ENCODE measurements at places on chromosomes 16 and 17.
A peak's percentile ranks its signal among the peaks of the same experiment; 100 is the strongest.

DNA sequence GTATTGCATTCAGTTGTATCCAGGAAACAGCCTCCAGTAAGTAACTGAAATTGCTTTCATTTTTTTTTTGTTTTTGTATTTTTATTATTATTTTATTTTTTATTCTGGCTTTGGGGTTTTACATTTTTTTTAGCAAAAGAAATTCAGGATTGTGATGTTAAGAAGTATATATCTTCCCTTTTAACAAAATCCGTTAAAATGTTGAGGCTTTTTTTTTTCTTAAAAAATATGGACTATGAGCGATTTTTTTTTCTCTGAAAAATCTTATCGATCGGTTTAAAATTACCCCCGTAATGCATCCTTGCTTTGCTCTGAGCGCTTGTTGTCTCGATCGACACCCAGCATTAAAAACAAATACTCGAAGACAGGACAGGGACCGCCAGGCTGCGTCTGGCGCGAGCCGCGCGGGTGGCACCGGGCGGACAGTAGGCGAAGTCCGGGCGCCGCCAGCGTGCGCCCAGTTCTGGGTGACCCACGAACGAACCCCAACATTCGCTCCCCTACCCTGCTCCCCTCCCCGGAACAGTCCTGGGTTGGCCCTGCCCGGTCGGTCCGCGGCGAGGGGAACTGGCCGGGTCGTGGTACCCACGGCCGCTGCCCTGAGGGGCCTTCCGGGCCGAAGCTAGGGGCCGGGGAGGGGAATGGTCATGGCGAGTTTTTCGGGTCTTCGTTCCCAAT, 482 bp downstream of the BAHCC1 start:
- no peak for DNase-seq

DNA sequence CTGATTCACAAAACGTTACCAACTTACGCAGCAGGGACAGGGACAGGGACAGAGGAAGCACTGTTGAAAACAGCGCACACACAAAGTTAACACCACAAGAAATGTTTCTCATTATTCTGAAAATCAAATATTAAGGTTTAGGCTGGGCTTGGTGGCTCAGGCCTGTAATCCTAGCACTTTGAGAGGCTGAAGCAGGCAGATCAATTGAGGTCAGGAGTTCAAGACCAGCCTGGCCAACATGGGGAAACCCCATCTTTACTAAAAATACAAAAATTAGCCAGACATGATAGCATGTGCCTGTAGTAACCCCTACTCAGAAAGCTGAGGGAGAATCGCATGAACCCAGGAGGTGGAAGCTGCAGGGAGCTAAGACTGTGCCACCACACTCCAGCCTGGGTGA, 4.2 kb downstream of the CYTH1 start:
- DNase-seq: no peak

DNA sequence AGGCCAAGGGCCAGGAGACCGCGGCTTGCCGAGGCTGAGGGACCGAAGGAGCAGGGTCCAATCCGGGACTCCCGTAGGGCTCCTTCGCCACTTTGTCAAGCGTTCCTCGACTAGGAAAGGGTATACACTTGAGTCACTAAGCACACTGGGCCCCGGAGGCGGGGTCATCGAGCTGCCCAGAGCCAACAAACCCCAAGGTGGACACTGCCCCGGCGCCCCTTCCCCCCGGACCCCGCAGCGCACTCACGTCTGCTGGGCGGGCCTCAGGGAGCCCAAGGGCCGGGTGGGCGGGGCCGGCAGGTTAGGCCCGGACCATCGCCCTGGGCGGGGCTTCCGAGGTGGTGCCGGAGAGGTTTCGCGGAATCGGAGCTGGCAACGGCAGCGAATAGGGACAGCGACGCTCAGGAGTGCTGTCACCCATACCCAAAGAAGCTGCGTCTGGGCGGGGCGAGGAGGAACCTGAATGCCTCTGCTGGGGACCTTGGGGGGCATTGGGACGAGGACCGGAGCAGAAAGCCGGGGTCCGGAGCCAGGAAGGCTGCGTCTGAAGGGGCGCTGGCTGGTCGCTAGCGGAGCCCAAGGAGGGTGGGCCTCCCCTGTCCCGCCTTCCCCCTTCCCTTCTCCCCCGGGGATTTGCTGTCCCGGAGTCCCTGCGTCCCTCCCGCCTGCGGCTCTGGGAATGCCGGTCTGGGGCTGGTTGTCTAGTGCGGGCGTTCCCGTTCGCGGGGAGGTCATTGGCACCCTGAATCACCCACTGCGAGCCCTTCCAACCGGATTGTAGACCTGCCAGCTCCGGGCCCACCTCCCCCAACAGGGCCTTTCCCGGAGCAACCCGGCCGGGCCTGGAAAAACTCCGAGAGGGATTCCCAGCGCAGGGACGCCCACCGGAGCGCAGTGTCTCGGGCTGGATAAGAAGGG, 118.2 kb upstream of the SMURF2 start:
- DNase-seq: no peak

GRCh38 chr16:8583199-8583598, 7.1 kb downstream of the TMEM114 start:
- peak; percentile 51 for DNase-seq

GRCh38 chr17:7460850-7461660, 16.2 kb downstream of the CHRNB1 start:
- DNase-seq: no peak

DNA sequence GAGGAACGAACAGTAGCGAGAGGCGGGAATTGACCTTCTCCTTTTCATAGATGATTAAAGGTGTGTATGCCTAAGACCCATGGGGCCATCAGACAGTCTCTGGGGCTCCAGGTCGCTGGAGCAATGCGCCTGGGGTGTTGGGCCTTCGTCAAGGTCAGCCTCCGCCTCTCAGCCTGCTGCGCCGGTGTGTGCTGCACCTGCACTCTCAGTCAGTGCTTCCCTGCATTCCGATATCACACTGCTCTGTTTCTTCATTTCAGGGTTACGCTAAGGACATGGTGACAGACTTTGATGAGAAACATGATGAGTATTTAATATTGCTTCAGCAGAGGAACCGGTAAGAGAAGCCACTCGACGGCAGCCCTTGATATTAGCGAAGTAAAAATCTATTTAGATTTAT, 68.2 kb downstream of the KATNIP start:
- no peak for DNase-seq

DNA sequence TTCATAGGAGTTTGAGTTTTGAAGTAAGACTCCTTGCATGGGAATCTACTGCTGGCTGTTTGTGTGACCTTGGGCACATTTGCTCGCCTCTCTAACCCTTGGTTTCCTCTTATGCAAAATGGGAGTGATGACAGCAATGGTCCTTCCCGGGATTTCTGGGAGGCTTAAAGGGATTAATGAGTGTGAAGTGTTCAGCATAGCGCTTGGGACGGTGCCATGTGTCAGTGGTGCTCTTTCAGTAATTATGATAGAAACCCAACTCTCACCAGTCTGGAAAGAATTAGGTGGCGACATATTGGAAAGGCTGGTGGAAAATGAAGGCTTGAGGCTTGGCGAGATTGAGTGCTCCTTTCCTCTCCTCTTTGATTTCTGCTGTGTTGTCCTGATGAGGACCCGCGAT, 429.2 kb upstream of the EEF2KMT start:
- DNase-seq: no peak

- DNase-seq: no peak
Measured at GRCh38 chr17:78682363-78682762, 99.7 kb downstream of the CYTH1 start.

DNA sequence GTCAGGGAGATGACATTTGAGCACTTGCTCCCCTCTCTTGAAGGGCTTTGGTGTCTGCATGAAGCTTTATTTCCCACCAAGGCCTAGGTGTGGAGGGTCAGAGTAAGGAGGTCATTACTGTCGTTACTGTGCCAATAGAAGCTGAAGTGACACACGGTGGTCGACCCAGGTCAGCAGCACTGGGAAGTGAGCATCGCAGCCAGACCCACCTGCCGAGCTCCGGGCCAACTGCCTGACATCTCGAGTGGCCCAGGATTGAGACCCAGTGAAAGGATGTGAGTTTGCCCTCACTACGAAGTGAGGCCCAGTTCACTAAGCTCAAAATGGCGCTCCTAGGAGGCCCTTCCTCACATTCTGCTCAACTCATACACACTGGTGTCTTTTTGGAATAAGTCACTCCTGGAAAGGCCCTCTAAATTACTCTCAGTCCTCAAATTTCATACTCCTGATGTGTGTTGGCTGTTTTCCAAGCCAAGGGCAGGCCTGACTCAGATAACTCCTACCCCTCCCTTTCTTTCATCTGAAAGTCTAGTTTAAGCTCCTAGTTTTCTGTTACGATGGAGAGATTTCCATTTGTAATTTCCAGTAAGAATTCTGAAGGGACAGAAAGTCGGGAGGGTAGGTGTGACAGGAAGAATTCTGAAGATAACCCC, 200.4 kb downstream of the LGALS9B start:
- DNase-seq: peak; percentile 21

GRCh38 chr17:81666092-81666341, 388 bp downstream of the OXLD1 start:
- peak; percentile 58 for DNase-seq

- DNase-seq: peak; percentile 21
Measured at GRCh38 chr17:6683081-6683684, 30.0 kb downstream of the SLC13A5 start.

DNA sequence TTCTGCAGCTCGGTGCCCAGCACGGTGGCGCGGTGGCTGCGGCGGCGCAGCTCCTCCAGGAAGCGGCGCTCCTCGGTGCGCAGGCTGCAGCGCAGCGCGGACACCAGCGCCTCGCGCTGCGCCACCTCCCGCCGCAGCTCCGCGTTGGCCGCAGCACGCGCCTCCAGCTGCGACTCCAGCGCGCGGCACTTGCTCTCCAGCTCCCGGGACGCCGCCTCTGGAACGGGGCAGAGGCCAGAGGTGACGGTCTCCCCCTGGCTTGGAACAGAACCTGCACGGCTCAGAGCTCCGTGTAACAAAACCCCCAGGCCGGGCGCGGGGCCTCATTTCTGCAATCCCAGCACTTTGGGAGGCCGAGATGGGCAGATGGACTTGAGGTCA, 13.2 kb upstream of the CLUH start:
- no peak for DNase-seq

DNA sequence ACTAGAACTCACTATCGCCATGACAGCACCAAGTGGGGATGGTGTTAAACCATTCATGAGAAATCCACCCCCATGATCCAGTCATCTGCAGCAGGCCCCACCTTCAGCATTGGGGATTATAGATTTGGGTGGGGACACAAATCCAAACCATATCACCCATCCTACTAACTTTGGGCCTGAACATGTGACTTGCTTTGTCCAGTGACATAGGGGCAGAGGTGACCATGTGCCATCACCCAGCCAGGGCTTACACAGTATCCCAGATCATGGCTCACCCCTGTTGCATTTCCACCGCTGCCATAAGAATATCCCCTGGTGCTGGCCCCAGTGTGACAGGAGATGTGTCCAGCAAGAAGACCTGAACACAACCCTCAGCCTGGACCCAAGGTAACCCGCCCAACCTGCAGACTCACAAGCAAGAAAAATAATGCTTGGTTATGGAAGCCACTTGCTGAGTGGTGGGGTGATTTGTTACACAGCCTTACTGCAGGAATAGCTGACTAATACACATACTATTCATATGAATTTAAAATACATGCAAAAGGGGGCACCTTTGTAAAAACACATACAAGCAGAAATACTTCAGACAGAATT, 130.9 kb downstream of the GSG1L start:
- no peak for DNase-seq

DNA sequence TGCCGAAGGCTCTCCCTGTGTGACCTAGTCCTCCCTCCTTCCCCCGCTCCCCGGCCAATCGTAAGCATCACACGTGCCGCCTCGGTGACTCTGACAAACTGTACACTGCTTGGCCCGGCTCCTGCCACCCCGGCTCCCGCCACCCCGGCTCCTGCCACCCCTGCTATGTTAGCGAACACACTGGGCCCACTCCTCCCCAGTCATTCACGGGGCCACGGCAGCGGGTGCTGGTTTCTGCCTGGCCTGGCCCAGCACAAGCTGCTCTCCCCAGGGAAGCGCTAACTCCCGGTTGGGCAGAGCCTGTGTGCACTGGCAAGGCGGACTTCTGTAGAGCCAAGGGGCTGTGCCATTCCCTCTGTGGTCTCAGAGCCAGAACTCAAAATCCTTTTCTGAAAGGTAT, 22.0 kb downstream of the NDUFAF8 start:
- no peak for DNase-seq

- DNase-seq: no peak
Measured at GRCh38 chr17:73759324-73759723, 115.1 kb upstream of the SDK2 start.

GRCh38 chr17:43467981-43468581, 15.7 kb upstream of the DHX8 start:
- no peak for DNase-seq

- DNase-seq: no peak
Measured at GRCh38 chr17:45353043-45353442, 36.2 kb upstream of the MAP3K14 start.

GRCh38 chr17:57628421-57628820, 116.7 kb downstream of the CCDC182 start:
- DNase-seq: no peak

- DNase-seq: no peak
Measured at GRCh38 chr17:62621223-62621622, 6.2 kb upstream of the MRC2 start.

GRCh38 chr17:80703142-80703478, 158.5 kb downstream of the RPTOR start:
- no peak for DNase-seq

GRCh38 chr17:76973040-76973439, 104.8 kb downstream of the MGAT5B start:
- no peak for DNase-seq

DNA sequence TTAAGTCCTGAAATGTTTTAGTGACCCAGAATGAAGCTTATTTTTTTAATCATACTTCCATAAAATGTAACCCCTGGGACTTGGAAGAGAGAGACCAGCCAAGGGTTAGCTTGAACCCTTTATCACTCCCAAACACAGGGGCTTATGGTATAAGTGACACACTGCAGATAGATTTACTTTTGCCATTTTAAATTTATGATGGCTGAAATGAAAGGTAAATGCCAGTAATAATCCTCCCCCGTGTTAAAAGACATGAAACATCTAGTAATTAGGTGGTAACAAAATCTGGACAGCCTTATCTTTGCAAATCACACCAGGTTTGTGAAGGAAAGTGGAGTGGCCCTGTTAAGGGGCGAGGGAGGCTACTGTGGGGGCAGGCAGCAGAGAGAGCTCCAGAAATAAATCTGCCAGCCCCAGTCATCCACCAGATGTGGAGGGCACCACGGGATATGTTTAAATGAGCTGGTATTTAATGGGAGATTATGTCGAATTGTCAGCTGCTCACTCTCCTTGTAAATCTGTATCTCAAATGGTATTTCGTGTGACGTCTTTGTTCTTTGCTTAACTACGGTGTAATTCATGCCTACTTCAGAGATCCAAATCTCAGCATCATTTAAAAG, 326.5 kb downstream of the WWOX start:
- DNase-seq: no peak

Data from SHP77 (cell line).